ENCODE measurements at places on chromosomes 4 and X. TPM values are rescaled to one million over a fixed set of nuclear protein-coding genes. Genes with fewer than 3 reads are reported as not detected.

DNA sequence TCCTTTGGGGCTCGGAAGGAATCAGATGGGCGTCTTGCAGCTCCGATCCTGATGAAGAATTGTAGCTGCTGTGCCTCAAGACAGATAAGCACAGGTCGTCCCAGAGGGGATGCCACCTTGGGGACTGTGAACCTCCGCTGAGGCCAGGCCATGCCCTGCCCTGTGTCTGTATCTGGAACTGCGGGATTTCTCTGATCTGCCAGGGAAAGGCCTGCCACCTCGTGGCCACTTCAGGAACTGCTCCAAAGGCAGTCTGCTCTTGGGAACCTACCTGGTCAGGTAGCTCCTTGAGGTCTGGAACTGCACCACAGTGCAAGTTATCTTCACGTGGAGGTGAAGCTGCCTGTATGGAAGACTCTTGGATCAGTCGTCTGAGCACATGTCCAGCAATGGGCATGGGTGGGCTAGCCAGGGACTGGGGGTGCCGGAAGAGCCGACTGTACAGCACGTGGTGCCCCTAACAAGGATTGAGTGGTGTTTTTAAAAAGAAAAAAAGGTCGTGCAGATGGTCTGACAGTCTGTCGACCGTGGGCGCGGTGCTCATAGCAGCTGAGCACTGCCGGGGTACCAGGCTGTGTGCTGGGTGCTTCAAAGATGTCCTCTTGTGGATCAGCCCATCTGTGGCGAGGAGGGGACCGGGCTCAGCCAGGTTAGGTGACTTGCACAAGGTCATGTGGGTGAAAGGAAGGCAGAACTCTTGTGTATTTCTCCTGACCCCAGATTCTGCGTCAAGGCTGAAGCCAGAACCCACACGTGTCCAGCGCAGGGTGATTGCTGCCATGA lies 3.1 kb upstream of the GRPEL1 start:
- DNase-seq = no peak

DNA sequence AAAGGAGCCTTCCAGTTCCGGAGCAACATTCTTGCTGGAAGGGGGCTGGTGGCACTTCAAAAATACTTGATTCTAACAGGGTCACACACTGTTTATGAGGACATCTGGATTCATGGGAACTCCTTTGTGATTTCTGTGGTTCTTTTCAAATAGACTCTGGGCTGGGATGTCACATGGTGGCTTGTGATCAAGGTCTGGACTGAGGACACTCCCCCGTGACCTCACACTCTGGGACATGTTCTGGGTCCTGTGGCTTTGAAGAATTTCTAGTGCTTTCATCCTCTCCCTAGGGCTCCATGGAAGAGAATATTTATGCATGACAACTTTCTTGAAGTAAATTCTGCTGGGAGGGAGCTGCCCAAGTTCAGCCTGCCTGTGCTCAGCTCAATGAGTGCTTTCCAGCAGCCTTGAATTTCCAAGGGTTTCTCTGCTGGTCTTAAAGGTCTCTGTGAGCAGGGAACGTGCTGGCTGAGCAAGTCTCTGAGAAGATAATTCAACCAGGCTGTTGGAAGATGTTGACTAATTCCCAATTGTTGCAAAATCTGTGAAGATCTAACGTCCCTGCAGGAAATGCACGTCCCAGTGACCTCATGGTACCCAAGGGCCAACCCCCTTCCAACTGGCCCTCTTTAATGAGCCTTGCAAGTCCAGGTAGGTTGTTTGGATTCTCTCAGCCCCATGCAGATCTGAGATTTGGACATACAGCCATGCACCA lies 36.3 kb downstream of the GPR143 start:
- DNase-seq = no peak

DNA sequence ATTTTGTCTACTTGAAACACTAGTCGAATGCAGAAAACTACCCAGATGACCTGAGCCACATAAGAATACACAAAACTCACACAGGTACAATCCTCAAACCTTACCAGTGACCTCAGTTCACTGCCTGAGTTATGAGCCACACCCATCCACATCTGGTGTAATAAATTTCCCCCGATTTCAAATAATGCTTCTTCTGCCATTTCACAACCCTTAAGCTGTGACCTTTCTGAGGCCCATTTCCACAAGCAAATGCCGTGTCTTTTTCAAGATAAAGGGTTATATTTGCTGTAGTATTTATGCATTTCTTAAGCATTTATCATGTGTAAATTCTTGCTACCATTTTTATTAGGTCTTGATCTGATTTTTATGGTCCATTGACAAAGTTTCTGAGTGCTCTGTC lies 1.8 kb upstream of the ARHGEF38 start:
- DNase-seq = no peak

The TMEM31 gene
- 1.5 TPM for polyA plus RNA-seq

DNA sequence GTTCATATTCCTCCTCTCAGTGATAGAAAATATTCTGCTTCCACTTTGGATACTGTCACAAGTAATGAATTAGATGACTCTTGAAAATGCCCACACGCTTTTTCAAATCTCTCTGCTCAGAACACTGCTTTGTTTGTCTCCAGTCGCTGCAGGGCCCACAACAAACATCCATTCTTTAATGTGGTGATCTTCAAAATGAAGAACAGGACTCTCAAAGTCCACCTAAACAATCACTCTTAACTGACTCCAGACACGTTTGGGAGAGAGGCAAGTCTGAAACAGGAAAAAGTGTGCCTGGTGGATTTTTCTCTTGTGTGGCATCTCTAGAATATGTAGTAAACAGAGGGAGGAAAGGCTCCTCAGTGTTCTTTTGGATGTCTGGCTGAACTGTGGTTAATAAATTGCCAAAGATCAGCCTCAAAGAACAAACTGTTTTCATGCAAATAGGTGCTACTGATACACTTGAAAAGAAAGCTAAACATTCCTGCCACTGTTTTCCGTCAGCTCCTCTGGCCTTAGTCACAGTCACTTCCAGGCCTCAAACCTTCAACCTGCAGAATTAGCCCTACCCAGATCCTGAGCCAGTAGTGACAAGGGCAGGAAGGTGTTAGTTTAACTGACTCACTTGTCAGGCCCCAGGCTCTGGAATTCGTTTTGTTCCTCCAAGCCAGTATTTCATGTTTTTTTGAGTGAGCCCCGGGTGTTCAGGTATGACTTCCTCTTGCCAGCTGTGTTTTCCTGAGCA lies 259.6 kb upstream of the GPC4 start:
- no peak for DNase-seq

The SSX4 gene
- not detected for polyA plus RNA-seq

DNA sequence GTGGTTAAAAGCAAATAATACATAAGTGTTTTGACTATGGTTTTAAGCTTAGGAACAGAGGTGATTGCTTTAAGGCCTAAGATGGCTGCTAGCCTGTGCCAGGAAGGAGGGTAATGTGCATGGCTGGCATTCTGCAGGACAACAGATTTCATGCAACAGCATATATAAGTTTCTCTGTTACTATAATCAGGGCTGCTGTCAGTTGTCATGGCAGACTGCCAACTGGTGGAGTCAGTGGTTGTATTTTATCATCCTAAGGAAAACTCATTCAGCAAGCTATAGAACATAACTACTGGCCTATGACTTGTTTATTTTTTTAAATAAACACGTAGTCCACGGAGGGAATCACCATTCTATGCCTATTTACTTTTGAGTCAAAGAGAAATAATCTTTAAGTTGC lies 77.7 kb upstream of the DCAF8L1 start:
- DNase-seq = no peak

GRCh38 chr4:153458969-153459368 lies 7.2 kb upstream of the TMEM131L start:
- DNase-seq = no peak

DNA sequence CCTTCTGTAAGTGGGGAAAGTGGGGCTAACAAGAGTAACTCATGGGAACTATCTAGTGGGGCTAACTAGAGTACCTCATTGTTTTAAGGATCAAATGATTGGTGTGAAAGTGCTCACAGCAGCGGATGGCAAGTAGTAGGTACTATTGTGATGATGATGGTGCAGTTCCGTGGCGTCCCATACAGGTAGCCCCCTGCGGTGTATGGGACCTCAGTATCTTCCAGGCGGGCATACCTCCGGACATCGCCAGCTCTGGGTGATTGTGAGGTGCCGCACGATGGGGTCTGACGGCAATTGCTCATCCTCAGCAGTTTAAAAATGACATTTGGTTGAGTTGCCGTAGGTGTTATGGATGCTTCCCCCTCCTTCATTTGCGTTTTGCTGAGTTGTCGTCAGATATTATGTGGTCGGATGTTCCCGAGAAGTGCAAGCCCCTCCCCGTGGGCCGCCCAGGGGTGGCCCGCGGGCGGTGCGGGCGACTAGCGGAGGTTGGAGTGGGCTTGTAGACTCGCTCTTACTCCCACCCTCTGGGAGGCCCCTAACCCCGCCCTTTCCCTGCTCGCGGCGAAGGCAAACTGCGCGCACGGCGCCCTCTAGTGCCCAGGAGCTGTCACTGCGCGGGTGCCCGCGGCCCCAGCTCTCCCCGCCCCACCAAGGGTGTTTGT lies 18.3 kb upstream of the GPR101 start:
- DNase-seq = no peak

- DNase-seq = no peak
These were observed 117.6 kb downstream of the FGF16 start for GRCh38 chrX:77564823-77565222.

GRCh38 chr4:108730579-108730978 lies 32.3 kb downstream of the ETNPPL start:
- no peak for DNase-seq

DNA sequence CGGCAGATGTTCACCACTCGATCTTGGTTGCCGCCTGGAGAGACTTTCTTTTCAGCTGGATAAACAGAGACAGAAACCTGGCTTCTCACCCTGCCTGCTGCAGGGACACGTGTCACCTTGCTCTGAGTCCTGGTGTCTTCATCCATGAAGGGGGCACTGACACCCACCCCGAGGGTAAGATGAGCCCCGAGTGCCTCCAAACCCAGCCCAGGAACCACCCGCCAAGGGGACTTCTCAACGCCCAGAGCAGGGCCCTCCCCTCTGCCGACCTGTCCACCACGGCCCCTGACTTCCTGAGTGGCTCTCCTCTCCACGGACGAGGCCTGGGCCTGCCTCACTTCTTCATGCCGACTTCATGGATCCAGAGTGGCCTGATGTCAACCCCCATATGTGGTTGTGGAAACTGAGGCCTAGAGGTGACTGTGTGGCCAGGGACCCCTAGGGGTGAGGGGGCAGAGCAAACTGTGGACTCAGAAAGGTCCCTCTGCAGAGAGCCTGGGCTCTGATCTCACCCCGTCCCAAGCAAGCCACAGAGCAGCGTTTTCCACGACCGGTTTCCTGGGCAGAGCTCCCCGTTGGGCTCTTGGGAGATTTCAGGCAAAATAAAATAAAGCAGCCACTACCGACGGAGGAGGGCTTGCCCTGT lies 5.1 kb downstream of the ADRA2C start:
- DNase-seq = no peak

The MAGEB10 gene
- polyA plus RNA-seq = not detected

DNA sequence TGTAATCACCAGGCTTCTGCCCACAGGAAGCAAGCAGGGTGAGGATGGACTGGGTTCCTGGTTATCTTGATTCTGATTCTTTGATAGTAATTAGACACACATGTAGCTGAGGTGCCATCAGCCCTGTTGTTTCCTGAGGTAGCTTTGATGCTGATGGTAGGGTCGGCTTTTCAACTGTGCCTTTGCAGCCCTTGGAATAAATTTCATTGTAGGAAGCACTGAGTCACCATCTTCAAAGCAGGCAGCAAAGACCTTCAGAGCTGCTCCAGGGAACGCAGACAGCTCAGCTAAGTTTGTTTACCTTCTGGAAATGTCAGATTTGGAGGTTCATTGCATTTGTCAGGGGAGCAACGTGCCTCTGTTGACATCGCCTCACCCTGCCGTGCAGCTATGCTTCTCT lies 135.4 kb downstream of the ASMT start:
- no peak for DNase-seq

DNA sequence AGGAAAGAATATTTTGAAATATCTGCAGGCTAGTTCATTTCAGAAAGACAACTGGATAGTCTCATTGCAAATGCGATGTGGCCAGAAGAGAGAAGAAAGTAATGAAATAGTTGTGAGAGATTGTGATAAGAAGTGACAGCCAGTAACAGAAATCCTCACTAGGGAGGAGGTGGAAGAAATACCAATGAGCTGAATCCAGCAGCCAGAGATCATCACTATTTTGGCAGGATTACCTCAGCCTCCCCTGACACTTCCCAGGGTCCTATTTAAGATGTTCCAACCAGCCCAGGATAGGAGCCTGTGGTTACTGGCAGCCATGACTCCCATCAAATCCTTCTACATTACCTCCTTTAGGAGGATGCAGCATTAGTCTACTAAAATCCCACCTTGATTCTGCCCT lies 76.7 kb upstream of the ARHGAP24 start:
- no peak for DNase-seq

GRCh38 chrX:96183843-96184242 lies 500.8 kb upstream of the DIAPH2 start:
- no peak for DNase-seq

- DNase-seq = no peak
These were observed 595.9 kb downstream of the ADGRL3 start for GRCh38 chr4:61795998-61796397.

The MAGEA9B gene
- polyA plus RNA-seq = not detected

The ADH7 gene
- polyA plus RNA-seq = not detected

The SSX2B gene
- 0.17 TPM for polyA plus RNA-seq

GRCh38 chr4:147644471-147644870 lies 27.3 kb downstream of the TMEM184C start:
- DNase-seq = no peak

The ADH1C gene
- 88.0 TPM for polyA plus RNA-seq

DNA sequence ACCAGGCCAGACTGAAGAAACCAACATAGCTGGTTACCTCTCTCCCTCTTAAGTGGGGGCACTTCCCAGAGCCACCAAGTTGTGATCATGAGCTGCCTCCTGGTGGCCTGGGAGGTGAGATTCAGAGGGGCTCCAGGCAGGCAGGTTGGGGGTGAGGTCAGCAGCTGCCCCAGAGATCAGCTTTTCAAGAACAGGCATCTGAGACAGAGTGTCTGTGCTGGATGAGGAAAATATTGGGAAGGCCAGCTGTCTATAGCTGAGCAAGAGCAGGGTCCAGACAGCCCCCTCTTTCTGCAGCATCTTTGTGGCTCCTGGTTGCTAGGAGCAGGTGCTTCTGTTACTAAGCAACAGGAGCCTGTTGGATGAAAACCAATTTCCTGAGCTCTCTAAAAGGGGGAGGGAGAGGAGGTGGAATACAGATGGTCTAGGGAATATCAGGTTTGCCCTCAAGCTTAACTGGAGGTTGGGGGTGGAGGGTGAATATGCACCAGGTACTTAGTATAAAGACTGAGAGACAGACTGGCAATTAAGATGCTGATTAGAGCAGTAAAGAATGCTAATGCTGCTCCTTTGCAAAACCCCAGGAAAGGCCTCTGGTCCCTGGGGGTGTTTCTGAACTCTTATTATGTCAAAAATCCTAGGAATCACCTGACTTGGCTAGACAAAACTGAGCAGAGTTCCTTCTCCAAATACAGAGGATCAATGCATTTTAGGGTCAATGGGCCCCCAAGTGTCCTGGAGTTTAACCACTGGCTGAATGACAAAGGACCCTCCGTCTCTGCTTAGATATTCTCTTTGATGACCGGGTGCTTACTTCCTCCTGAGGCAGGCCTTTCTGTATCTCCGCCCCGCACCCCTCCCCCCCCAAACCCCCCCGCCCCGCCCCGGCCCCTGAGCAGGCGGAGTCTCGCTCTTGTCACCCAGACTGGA lies 21.4 kb downstream of the ZCCHC13 start:
- DNase-seq = no peak

The MAPK10 gene
- polyA plus RNA-seq = 55.2 TPM

All from right renal cortex interstitium (tissue), 3 donors.